ENCODE measurements at places on chromosomes 1 and 21.

DNA sequence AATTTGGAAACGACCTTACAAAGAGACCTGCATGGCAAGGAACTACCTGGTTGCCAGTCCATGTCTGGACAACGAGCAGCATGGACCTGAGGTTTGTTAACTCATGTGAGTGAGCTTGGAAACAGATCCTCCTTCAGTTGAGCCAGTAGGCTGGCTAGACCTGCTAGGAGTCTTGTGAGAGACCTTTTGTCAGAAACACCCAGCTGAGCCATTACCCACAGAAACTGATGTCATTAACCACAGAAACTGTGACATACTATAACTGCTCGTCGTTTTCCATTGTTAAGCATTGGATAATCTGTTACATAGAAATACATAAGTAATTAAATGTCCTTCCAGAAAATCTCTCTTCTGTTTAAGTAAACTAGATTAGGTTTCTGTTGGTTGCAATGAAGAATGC lies 211.1 kb upstream of the C21orf91 start:
- DNase-seq, result peak; percentile 1

DNA sequence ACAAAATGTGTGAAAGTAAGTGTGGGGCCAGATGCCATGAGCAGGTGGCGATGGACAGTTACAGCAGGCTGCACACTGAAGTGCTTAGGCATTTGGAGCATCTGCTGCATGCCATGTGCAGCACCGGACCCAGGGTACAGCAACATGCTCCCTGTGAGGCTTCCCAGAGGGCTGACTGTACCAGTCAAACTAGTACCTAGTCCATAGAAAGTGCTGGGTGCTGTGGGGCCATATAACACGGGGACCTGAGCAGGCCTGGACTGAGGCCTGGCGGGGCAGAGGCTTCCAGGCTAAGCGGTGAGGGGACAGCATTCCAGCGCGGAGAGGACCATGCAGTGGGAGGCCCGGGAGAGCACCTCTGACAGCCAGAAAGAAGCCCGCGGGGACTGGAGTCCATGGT lies 29.9 kb upstream of the PKP1 start:
- no peak for DNase-seq

- DNase-seq, result no peak
Observed at GRCh38 chr1:237921306-237921705, 30.6 kb upstream of the ZP4 start.

GRCh38 chr1:243596431-243597062 lies 253.5 kb downstream of the AKT3 start:
- peak; percentile 91 for DNase-seq

DNA sequence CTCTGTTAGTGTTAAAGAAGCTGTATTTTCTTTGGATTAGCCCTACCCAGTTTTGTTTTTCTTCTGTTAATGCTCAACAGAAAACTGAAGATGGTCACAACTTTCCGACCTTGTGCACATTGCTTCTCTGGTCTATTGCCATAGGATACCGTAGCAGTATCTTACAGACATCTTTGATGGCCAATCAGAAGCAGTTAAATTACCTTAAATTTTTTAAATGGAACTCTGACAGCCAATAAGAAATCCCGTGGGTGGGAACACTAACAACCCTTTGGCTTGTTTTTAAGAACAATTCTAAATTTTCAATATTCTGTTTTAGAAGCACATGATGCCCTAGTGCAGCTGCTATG lies 17.2 kb downstream of the NFYC start:
- peak; percentile 23 for DNase-seq

GRCh38 chr1:53298045-53298637 lies 29.7 kb downstream of the LRP8 start:
- no peak for DNase-seq

DNA sequence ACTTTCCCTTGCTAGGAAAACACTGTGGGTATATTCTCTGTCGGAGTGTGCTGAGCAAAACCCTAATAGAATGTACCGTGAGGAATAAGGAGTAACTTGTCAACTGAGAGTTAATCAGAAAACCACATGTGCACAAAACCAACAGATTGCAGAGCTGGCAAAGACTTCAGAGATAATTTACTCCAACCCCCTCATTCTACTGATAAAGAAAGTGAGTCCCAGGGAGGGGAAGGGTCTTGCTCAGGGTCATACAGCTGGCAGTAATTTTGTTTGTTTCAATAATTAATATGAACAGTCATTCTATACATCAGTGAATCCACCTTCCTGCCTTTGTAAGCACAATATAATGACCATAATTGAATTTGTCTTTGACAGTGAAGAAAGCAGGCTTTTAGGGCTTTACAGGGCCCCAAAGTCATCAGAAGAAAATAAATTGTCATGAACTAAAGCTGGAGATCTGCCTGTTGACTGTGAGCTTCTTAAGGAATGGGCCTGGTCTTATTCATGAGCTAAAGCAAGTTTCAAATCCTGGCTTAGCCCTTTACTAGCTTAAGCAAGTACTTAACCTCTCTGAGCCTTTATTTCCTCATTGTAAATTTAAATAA lies 67.2 kb upstream of the HOOK1 start:
- no peak for DNase-seq

Data from activated CD4-positive, alpha-beta T cell treated with anti-CD3 and anti-CD28 coated beads, Interleukin-2, amount 50 U/mL, for 16 hours (primary cell).